ENCODE measurements at places on chromosomes 4 and X. TPM values are rescaled to one million over a fixed set of nuclear protein-coding genes. Genes with fewer than 3 reads are reported as not detected.

DNA sequence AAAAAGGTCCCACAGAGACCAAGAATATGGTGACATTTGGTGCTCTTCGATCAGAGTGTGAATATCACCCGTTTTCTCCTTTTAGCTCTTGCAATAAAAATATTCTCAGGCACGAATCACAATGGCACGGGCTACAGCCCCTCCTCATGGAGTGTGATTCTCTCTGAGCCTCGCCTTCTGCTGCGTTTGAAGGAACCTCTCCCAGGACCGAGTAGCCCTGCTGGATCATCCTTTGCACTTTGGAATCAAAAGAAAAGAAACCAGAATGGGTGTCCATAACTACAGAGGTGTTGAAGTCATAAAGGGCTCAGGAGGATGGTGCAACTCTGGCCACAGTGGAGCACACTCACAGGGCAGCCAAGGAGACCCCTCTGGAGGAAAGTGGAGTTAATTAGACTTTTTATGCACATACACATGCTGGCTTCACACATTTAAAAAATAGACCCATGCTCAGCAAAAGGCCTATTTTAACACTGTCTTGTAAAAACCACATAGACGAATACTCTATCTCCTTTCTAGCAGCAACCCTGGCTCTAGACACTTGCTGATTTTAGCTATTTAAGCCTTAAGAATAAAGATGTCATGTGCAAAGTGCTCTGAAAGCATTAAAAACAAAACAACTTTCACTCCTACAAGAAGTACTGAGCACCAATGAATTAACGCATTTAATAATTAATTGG is 19.1 kb downstream of the MAML3 start:
- H3K27ac ChIP-seq, result no peak overlapping the region
- H3K27me3 ChIP-seq, result no peaks in the 10 kb centered on the region
- peaks cover 33% of the 10 kb centered on the region for H3K4me1 ChIP-seq
- no peak overlapping the region for H3K4me3 ChIP-seq
- no peak for DNase-seq
- H3K36me3 ChIP-seq, result no peaks in the 10 kb centered on the region

- H3K27me3 ChIP-seq, result no peaks in the 10 kb centered on the region
- no peak for DNase-seq
- no peaks in the 10 kb centered on the region for H3K4me1 ChIP-seq
- H3K4me3 ChIP-seq, result no peak overlapping the region
- peak overlapping the region; percentile 60 for H3K27ac ChIP-seq
Observed at GRCh38 chrX:45749375-45749774, 548.7 kb upstream of the DIPK2B start.

- H3K36me3 ChIP-seq, result no peaks in the 10 kb centered on the region
- no peaks in the 10 kb centered on the region for H3K27me3 ChIP-seq
- no peak overlapping the region for H3K27ac ChIP-seq
- H3K4me1 ChIP-seq, result no peaks in the 10 kb centered on the region
Observed at GRCh38 chrX:70970482-70970995, 39.6 kb upstream of the SLC7A3 start.

DNA sequence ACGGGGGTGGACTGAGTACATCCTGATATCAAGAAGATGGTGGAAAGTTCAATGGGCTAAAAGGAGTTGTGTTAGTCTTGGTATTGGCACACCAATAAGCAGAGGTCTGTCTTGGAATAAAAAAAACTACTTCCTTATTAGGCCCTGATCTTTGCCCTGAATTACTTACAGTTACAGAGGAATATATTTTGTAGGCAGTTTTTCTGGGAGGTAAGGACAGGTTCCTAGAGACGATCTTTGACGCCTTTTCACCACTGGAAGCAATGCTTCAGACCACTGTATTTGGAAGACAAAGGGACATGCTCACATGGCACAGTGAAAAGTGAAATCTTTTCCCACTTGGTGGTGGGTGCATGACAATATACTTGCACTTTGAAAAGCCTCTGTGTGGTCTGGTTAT is 618 bp upstream of the XK start:
- H3K36me3 ChIP-seq, result no peaks in the 10 kb centered on the region
- no peaks in the 10 kb centered on the region for H3K27me3 ChIP-seq
- peak overlapping the region; percentile 61 for H3K4me3 ChIP-seq
- H3K27ac ChIP-seq, result peak overlapping the region; percentile 87

- DNase-seq, result no peak
- no peaks in the 10 kb centered on the region for H3K36me3 ChIP-seq
- no peaks in the 10 kb centered on the region for H3K27me3 ChIP-seq
- H3K4me3 ChIP-seq, result peak overlapping the region; percentile 37
Observed at GRCh38 chr4:118850488-118851173, 14.7 kb upstream of the SEC24D start.

GRCh38 chr4:166311169-166311568 is 438.1 kb downstream of the TLL1 start:
- no peaks in the 10 kb centered on the region for H3K36me3 ChIP-seq
- no peak overlapping the region for H3K27ac ChIP-seq
- H3K4me1 ChIP-seq, result no peaks in the 10 kb centered on the region
- H3K4me3 ChIP-seq, result no peak overlapping the region
- H3K27me3 ChIP-seq, result no peaks in the 10 kb centered on the region
- no peak for DNase-seq

CCNB3 gene
- total RNA-seq, result 0.28 TPM

DNA sequence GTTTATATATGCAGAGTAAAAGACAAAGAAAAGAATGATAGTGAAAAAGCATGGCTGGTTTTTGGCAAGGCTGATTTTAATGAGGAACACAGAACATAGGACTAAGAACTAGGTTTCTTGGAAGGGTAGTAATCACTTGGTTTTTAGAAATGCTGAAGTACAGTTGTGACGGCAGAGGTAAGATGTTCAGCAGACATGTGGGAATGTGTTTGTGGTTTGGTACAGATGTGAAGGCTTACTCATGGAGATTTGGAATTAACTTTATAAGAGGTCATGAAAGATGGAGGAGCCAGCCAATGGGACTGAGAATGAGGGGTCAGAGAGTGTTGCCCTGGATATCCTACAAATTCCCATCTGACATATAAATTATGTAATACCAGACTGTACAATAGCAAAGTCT is 243.6 kb downstream of the NPFFR2 start:
- no peaks in the 10 kb centered on the region for H3K27me3 ChIP-seq
- no peak for DNase-seq
- H3K36me3 ChIP-seq, result no peaks in the 10 kb centered on the region
- H3K4me1 ChIP-seq, result no peaks in the 10 kb centered on the region
- no peak overlapping the region for H3K4me3 ChIP-seq
- H3K27ac ChIP-seq, result no peak overlapping the region

RGN gene
- total RNA-seq, result 12.1 TPM

GRCh38 chrX:49840679-49841078 is 11.6 kb downstream of the PAGE4 start:
- no peak for DNase-seq
- no peaks in the 10 kb centered on the region for H3K36me3 ChIP-seq
- H3K27ac ChIP-seq, result no peak overlapping the region
- H3K4me1 ChIP-seq, result no peaks in the 10 kb centered on the region
- no peak overlapping the region for H3K4me3 ChIP-seq
- no peaks in the 10 kb centered on the region for H3K27me3 ChIP-seq

DNA sequence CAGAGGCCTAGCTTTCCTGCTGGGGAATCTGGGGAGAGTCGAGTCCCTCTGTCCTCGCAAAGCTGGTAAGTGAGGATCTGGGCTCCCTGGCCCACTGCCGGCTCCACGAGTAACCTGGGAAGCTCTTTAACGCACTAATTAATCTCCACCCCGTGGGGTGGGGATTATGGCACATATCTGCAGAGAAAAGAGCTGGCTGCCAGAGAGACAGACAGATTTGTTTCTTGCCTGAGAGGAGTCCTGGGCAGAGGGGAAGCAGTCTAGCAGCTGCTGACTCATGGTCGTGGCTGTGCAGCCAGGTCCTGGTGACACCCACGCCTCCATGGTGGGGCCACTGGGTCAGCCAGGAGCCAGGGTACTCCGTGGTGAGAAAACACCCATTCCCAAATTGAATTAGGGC is 14.0 kb downstream of the SORCS2 start:
- no peaks in the 10 kb centered on the region for H3K36me3 ChIP-seq
- H3K4me3 ChIP-seq, result no peak overlapping the region
- peaks cover 51% of the 10 kb centered on the region for H3K4me1 ChIP-seq
- no peaks in the 10 kb centered on the region for H3K27me3 ChIP-seq

DNA sequence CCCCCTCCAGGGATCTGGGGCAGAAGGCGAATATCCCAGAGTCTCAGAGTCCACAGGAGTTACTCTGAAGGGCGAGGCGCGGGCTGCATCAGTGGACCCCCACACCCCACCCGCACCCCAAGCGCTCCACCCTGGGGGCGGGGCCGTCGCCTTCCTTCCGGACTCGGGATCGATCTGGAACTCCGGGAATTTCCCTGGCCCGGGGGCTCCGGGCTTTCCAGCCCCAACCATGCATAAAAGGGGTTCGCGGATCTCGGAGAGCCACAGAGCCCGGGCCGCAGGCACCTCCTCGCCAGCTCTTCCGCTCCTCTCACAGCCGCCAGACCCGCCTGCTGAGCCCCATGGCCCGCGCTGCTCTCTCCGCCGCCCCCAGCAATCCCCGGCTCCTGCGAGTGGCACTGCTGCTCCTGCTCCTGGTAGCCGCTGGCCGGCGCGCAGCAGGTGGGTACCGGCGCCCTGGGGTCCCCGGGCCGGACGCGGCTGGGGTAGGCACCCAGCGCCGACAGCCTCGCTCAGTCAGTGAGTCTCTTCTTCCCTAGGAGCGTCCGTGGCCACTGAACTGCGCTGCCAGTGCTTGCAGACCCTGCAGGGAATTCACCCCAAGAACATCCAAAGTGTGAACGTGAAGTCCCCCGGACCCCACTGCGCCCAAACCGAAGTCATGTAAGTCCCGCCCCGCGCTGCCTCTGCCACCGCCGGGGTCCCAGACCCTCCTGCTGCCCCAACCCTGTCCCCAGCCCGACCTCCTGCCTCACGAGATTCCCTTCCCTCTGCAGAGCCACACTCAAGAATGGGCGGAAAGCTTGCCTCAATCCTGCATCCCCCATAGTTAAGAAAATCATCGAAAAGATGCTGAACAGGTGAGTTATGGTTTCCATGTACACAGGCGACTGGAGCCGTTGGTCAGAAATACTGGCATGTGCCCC is at the start of gene CXCL1:
Gene CXCL1, plus strand, starts transcription at position 264 of the 926 bp plus-strand sequence. Its CDS starts 78 bp downstream, at position 342.
- H3K27ac ChIP-seq, result peak within 1 kb of the TSS; percentile 79
- H3K4me3 ChIP-seq, result peak within 1 kb of the TSS; percentile 58
- H3K36me3 ChIP-seq, result no peaks in the 10 kb centered on the region

SLC26A1 gene
- total RNA-seq, result not detected

SPANXC gene
- not detected for total RNA-seq

DNA sequence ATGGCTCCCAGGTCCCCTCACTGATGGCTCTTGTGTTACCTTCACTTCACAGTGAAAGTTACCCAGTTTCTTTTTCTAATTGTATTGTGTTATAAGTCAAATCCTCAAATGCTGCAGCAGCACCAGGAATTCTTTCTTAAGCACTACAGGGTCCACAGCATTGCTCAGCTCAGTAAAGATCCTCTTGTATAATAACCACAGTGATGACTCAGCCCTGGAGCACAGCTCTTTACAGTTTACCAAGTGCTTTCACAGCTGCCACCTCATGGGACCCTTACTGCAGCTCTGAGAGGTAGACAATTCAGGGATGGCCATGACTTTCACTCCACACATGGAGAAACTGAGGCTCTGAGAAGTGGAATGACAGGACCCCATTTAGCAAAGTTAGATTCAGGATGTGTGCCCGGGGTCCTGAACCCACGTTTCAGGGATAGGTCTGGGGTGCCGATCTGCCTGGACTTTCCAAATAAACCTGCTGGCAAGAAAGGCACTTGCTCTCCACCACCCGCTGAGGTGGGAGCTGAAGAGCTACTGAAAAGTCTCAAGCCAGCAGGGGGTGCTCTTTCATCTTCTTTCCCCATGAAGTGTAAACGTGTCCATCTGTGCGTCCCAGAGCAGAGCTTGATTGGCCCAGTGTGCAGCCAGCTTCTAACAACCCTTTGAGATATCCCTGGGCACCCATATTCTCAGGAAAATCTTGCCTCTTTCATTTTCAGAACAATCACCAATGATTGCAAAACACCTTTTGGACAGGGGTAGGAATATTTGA is 35.7 kb upstream of the GABRQ start:
- H3K27ac ChIP-seq, result no peak overlapping the region
- no peaks in the 10 kb centered on the region for H3K27me3 ChIP-seq
- H3K4me3 ChIP-seq, result no peak overlapping the region
- no peaks in the 10 kb centered on the region for H3K4me1 ChIP-seq
- H3K36me3 ChIP-seq, result no peaks in the 10 kb centered on the region
- DNase-seq, result no peak

IDS gene
- 97.1 TPM for total RNA-seq

DNA sequence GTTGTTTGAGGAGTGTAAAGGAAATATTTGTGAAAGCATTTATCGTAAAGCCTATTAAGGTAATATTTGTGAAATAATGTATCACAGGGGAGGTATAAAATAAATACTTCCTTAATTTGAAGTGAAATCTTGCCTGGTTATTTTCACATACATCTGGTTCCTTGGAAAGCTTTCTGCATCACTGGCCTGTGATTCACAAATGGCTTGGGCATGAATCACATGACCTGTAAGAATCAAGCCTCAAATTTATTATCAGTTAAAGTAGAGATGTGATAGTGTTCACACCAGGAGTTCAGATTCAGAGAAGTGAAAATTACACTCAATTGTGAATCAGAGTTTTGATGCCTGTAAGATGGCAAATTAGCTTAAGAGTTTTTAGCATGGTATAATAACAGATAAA is 1911.4 kb downstream of the STIM2 start:
- no peaks in the 10 kb centered on the region for H3K27me3 ChIP-seq
- no peak overlapping the region for H3K27ac ChIP-seq
- no peak for DNase-seq
- peaks cover 35% of the 10 kb centered on the region for H3K4me1 ChIP-seq
- H3K36me3 ChIP-seq, result no peaks in the 10 kb centered on the region

GRCh38 chr4:145552181-145552822 is 66.9 kb upstream of the MMAA start:
- H3K36me3 ChIP-seq, result no peaks in the 10 kb centered on the region
- no peak for DNase-seq
- H3K4me3 ChIP-seq, result no peak overlapping the region
- no peaks in the 10 kb centered on the region for H3K4me1 ChIP-seq
- no peak overlapping the region for H3K27ac ChIP-seq
- H3K27me3 ChIP-seq, result no peaks in the 10 kb centered on the region

LANCL3 gene
- total RNA-seq, result 5.4 TPM

- DNase-seq, result no peak
- no peak overlapping the region for H3K27ac ChIP-seq
- H3K4me1 ChIP-seq, result no peaks in the 10 kb centered on the region
Observed at GRCh38 chr4:650951-651883, 22.9 kb downstream of the ATP5ME start.

DNA sequence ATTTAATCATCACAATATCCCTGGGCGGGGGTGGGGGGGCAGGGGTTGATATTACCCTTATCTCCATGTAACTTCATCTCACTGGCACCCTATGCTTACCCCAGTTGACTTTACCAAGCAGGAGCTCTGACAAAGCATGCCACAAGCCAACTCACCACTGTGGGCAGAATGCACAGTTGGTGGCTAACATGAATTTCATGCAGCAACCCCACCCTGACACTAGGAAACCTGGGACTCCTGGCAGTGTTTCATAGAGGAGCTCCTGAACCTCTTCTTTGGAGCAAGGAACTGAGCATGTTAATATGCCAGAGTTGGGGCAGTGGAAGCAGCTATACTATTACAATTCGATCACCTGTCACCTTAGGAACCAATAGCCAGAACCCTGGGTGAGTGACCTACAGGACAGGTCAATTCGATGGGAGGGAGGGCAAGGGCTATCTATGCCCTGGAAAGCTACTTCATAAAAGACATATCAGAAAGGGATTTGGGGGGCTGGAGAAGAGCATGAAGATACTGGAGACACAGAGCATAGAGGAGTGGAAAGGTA is 97.2 kb upstream of the ACSL4 start:
- no peaks in the 10 kb centered on the region for H3K27me3 ChIP-seq
- no peaks in the 10 kb centered on the region for H3K4me1 ChIP-seq
- H3K36me3 ChIP-seq, result no peaks in the 10 kb centered on the region
- DNase-seq, result no peak
- H3K4me3 ChIP-seq, result no peak overlapping the region
